ENCODE measurements at places on chromosomes 1 and 21. TPM values are rescaled to one million over a fixed set of nuclear protein-coding genes. Genes with fewer than 3 reads are reported as not detected.

DNA sequence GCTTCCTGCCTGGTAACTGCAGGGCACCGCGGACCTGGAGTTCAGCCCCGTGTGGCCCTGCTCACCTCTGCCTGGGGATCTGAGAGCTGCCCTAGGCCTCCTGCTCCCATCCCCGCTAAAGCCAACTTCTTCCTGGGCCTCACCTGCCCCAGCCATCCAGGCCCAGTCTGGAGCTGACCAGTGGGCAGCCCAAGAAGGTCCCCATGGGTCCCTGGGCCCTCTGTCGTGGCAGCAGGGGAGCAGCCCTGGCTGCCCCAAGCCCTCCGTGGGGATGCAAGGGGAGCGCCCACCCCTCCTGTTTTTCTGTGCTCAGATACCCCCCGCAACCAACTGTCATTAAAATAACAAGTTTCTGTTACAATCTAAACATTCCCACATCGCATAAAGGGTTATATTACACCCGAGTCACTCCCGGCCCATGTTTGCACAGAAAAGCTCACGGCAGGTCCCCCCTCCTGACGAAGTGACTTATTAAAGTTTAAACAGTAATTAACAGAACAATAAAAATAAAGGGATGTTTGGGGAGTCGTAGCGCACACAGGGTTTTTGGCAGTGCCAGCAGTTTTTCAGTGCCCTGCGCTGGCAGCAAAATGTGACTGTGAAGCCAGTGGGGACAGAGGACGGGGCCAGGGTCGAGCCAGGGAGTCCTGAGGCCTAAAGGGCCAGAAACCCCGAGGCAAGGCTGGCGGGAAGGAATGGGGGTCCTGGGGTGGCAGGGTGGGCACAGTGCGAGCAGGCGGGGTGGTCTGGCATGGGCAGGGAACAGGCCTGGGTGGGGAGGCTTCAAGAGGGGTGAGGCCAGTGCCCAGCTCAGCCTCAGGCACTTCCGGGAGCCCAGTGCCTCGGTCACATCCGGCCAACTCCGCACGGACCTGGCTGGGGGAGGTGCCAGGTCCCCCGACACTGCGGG lies 121.5 kb downstream of the CASZ1 start:
- no peak for DNase-seq

- no peak for DNase-seq
These were observed 672.8 kb downstream of the PTPRC start for GRCh38 chr1:199311478-199312262.

DNA sequence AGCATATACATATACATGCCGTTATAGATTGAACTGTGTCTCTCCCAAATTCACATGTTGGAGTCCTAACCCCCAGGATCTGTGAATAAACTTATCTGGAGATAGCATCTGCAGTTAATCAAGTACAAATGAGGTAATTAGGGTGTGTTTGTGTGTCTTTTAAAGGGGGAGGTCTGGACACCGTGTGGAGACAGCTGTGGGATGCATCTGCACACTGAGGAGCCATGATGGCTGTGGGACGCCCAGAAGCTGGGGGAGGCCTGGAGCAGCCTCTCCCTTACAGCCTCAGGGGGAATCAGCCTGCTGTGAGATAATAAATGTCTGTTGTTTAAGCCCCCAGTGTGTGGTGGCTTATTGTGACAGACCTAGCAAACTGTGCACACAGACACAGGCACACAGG lies 51.8 kb upstream of the COL18A1 start:
- no peak for DNase-seq

GRCh38 chr1:185368313-185368855 lies 51.3 kb upstream of the IVNS1ABP start:
- no peak for DNase-seq

- peak; percentile 87 for DNase-seq
These were observed 19.3 kb upstream of the SAMD11 start for GRCh38 chr1:904310-904950.

DNA sequence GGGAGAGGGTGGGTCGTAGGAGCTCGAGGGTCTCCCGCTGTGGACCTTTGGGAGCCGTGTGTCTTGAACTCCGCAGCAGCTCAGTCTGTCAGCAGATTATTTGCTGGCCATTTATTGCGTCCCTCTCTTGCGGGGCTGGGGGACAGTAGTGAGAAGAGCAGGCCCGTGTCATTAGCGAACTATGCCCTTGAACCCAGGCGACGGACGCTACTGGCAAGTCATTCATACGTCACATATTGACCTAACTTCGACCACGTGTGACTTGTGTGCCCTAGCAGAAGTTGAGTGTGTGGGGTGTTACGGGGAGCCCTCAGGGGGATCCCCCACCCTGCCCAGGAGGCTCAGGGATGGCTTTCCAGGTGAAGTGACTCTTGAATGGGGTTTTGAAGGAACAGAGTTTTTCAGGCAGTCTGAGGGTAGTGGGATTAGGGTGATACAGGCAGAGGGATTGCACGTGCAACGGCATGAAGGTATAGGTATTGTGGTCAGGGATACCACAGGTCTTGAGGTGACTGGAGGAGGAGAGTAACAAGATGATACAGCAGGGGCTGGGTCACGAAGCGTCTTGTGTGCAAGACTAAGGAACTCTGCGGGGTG lies 13.0 kb downstream of the RCC1 start:
- peak; percentile 57 for DNase-seq

Gene F5
- total RNA-seq = 90.3 TPM
